A549 treated with Hydrocortisone at 1 μM for 4 hours (cell line): ENCODE measurements at places on chromosomes 12 and 14. TPM values are rescaled to one million over a fixed set of nuclear protein-coding genes. Genes with fewer than 3 reads are reported as not detected.

SLC25A47 gene
- not detected in 5 replicates for total RNA-seq

TPPP2 gene
- not detected in 5 replicates for total RNA-seq

EMP1 gene
- 196 to 240 TPM (median 232 TPM) in 5 replicates for total RNA-seq

MYO1A gene
- total RNA-seq = 0.21 to 0.40 TPM (median 0.23 TPM) in 5 replicates

KRT73 gene
- total RNA-seq = 0.06 TPM in 1 of 5 replicates, not detected in the others

ARHGEF25 gene
- 4.2 to 6.7 TPM (median 5.7 TPM) in 5 replicates for total RNA-seq

REM2 gene
- total RNA-seq = 0.30 to 0.46 TPM (median 0.36 TPM) in 5 replicates

ADAMTS20 gene
- total RNA-seq = not detected in 5 replicates
